Amygdala (tissue), 56 donors: ENCODE measurements at places on chromosomes 12 and 14.
A peak's percentile ranks its signal among the peaks of the same experiment; 100 is the strongest.

- no peak for DNase-seq
Observed at GRCh38 chr14:51124029-51124428, 29.1 kb upstream of the TRIM9 start.

- DNase-seq = no peak
Observed at GRCh38 chr12:126915309-126915708, 1351.7 kb upstream of the TMEM132C start.

GRCh38 chr14:63204407-63205043 is at the start of gene RHOJ:
RHOJ (plus strand) TSS chr14:63204443; CDS start chr14:63204870, 427 bp downstream.
- DNase-seq = no peak

DNA sequence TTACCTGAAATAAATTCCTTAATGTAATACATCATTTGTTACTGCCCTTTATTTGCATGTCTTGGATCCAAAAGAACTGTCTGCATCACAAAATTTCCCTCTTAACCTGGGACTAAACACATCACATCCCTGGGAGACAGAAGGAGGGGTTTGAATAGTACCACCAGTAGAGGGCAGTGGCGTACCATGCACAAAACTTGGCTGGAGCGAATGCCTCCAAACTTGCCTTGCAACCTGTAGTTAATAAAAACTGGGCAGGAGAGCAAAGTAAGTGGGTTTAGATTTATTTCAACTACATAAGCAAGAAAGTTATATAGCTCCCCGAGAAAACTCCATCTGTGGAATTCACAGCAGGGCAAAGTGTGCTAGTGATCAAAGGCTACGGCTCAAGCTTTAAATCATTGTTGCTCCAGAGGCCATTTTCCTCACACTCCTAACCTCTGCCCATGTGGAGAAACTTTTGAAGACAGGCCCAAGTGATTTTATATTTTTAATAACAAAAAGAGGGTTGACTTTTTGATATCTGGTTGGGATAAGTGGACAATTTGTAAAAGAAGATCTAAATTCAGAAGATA is 1176.7 kb upstream of the SEL1L start:
- peak; percentile 35 for DNase-seq

- peak; percentile 63 for DNase-seq
Observed at GRCh38 chr12:53159195-53159839, 21.2 kb upstream of the ZNF740 start.

DNA sequence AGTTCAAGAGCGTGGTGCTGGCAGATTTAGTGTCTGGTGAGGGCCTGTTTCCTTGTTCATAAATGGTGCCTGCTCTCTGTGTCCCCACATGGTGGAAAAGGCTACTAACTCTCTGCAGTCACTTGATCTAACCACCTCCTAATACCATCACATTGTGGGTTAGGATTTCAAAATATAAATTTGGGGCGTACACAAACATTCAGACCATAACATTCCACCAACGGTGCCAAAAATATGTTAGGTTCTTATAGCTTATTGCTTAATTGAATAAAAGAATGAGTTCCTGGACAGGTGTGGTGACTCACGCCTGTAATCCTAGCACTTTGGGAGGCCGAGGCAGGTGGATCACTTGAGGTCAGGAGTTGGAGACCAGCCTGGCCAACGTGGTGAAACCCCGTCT is 3.4 kb upstream of the DYRK2 start:
- DNase-seq = no peak
